ENCODE measurements at places on chromosomes 4 and X.

GRCh38 chrX:68978255-68978654, 149.4 kb downstream of the EFNB1 start:
- DNase-seq = peak; percentile 52

DNA sequence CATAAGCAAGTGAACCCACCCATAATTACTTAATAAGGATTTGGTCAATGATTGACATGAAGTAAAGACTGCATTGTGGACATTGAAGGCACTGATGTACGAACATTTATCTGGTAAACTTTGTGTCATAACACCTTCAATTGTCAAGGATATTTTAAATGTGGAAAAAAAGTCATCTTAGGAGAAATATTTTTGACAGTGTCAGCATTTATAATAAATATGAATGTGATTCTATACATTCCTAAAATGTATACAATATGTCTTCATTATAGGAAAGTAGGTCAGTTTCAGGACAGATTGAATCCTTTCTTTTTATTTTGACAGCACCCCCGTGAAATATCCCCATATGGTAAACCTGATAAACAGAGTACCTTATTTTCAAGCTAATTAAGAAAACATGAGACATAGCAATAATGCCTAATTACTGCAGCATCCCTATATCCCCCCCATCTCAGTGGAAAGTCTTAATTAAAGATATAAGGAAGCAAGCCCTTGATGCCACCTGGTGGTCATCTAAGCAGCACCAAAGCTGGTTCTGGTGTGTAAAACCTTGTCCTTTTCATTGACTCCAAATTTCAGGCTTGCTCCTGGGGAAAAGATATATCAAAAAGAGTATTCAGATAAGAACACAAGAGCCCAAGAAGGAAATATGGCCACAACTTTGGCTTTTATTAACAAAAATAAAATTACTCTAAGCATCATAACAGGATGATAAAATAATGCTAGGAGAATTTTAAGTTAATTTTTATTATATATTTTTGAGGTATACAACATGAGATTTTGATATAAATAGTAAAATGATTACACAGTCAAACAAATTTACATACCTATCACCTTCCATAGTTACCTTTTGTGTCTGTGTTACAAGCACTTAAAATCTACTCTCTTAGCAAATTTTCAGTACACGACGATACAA, 379.7 kb downstream of the TLL1 start:
- peak; percentile 21 for DNase-seq

DNA sequence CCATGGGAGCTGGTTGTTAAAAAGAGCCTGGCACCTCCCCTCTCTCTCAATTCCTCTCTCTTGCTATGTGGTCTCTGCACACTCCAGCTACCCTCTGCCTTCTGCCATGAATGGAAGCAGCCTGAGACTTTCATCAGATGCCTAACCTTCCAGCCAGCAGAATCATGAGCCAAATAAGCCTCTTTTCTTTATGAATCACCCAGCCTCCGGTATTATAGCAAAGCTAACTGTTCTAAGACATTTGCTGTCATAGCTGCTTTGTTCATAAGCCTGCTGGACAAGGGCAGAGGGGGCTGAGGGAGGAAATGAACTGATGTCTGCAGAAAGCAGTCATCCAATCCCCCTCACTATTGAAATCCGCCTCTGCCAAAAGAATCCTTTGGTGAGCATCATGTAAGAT, 196.7 kb downstream of the ZNF330 start:
- peak; percentile 73 for DNase-seq

GRCh38 chr4:61202638-61203435, 2.7 kb downstream of the ADGRL3 start:
- peak; percentile 9 for DNase-seq

GRCh38 chrX:105700331-105700730, 122.0 kb upstream of the NRK start:
- no peak for DNase-seq

GRCh38 chr4:160872491-160872890, 1291.3 kb downstream of the FSTL5 start:
- no peak for DNase-seq

- no peak for DNase-seq
Measured at GRCh38 chr4:59500103-59500502, 1700.0 kb upstream of the ADGRL3 start.

- peak; percentile 95 for DNase-seq
Measured at GRCh38 chr4:168634276-168634802, 137.5 kb downstream of the PALLD start.

DNA sequence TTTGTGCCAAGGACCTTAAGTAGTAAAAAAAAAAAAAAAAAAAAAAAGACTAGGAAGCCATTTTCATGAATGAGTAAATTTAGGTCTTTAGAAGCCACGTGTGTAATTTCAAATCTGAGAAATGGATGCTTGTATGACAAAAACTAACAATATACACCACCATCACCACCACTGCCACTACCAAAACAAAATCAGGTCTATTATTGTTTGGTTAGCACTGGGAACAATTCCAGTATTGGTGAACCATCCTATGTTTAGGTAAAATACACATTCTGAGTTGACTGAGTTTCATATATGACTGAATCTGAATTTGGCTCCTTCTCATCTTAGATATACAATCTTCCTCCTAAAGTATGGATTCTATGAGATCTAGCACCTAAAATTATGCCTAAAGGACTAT, 8.8 kb upstream of the TMSB4X start:
- DNase-seq = no peak

GRCh38 chrX:145729635-145730034, 88.0 kb upstream of the SLITRK2 start:
- DNase-seq = peak; percentile 11

Data from iris pigment epithelial cell (primary cell).